ENCODE measurements at places on chromosomes 5 and 9.

DNA sequence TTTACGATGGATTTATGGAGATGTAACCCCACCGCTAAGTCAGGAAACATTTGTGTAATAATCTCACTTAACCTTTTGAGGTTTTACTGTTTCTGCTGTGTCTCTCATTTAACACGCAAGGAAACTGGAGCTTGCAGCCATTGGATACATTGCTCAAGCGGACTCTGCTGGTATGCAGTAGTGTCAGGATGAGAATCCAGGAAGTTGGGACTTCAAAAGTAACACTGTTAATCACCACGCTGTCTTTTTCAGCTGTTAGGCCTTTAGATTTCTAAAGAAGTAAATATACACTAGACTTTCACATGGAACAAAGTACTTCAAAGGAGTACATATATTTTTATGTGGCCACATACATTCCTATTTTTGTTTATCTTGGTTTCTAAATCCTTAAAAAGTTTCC is 114.7 kb downstream of the LPAR1 start:
- no peak for DNase-seq

GRCh38 chr5:72847439-72847838 is 31.0 kb downstream of the TNPO1 start:
- no peak for DNase-seq

DNA sequence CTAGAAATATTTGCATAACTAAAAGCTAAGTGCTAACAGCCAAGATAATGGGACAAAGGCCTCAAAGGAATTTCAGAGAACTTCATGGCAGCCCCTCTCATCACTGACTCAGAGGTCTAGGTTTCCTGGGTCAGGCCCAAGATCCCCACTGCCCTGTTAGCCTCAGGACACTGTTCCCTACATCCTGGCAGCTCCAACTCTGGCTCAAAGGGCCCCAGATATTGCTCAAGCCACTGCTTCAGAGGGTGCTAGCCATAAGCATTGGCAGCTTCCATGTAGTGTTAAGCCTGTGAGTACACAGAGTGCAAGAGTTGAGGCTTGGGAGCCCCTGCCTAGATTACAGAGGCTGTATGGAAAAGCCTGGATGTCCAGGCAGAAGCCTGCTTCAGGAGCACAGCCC is 998.1 kb downstream of the TLE1 start:
- no peak for DNase-seq

DNA sequence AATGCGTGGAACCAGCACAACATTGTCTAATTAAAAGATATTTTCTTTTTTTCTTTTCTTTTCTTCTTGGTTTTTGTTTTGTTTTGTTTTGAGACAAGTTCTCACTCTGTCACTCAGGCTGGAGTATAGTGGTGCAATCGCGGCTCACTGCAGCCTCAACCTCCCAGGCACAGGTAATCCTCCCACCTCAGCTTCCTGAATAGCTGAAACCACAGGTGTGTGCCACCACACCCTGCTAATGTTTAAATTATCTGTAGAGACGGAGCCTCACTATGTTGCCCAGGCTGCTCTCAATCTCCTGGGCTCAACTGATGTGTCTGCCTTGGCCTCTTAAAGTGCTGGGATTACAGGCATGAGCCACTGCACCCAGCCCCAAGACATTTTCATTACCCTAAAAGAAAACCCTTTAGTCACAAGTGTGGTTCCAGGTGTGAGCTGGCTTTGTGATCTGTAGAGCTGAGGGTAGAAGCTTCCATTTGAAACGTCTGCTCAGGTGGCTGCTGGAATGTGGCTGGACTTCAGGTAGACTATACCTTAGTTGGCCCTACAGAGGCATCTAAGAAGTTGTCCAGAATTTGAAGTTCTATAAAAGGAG is 19.1 kb upstream of the NEK6 start:
- DNase-seq: no peak

GRCh38 chr5:177222269-177222668 is 81.2 kb downstream of the RAB24 start:
- DNase-seq: no peak

- DNase-seq: no peak
Observed at GRCh38 chr5:132979367-132979940, 16.0 kb upstream of the AFF4 start.

DNA sequence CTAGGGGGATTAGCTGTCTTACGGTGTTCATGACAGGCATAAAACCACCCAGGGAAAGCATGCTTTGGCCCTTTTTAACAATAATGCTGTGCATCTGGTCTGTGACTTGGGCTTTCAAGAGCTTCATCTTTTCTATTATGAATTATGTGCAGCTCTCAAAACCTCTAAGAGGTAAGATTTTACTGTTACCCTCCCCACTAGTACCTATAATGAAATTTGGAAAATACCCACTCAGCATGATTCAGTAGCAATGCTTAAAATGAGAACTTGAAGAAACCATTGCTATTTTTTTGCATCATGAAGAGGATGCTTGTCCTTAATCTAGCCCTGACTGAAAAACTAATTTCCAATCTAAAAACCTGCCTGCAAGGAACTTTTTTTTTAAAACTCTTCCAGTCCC is 5.8 kb upstream of the LHFPL2 start:
- DNase-seq: no peak

DNA sequence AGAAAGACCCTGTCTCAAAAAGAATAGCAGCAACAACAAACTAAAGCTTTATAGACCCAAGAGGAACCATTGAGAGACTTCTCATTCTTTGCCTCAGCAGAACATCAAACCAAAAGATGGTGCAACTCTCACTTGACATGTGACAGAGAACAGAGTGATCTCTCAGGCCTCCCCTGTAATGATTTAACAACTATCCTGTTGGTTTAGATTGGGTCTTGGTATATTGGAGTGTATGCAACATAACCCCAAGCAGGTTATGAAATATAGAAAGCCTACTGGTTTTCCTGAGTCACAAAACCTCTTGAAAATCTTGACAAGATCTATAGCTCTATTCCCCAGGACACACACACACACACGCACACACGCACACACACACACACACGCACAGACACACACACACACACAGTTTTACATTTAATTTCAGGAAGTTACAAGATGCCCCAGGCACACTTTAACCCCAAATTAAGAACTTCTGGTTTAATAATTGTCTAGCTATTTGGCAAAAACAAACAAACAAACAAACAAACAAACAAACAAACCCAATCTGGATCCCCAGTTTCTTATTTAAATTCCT is 6.5 kb upstream of the FGF1 start:
- no peak for DNase-seq

DNA sequence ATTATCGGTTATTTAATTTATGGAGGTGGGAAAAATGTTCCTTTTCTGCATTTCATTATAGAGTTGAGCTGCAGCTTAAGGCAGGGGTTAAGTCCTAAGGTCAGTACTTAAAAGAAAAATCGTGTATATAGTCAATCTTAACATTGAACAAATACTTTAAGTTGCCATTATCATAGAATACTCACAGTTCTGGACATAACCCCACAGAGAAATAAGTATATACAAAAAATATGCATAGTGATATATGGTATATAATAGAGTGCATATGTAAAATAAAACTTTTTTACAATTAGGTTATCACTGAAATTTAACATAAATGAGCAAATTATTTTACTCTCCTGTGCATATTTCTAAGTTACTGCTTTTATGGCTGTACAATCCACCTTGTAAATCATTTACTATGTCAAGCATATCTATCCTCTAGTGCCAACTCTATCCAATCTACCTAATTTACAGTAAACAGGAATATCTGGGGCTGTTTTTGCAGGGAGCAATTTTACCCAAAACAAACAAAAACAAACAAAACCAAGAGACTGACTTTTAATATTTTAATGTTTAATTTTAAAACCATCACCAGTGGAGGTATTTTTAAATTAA is 28.8 kb downstream of the TTC39B start:
- DNase-seq: no peak

GRCh38 chr9:17204611-17205152 is 69.8 kb downstream of the CNTLN start:
- DNase-seq: no peak

GRCh38 chr9:37392272-37392671 is 30.2 kb upstream of the GRHPR start:
- no peak for DNase-seq

DNA sequence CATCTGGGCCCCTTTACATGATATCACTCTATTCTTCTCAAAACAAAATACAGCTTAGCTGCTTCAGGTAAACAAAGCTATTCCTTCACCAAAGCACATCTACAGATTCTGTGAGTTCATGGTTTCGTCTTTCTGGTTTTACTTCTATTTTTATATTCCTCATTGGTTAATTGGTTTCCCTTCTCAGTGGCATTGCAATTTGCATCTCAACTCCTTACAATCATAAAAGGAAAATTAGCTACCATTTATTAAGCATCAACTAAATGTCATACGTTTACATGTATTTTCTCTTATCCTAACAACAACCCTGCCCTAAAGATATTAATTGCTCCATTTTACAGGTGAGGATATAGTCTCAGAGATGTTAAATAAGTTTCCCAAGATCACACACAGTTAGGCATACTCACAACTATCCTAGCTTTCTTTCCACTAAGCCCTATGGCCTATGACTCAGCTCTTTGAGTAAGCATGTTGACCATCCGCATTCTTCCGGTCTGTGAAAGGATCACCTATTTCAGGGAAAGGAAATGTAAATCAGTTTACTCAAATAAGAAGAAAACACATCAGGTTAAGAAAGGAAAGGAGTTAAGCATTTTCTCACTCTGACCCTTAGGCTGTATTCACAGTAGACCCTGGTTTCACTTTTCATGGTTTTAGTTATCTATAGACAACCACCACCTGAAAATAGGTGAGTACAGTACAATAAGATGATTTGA is 146.1 kb downstream of the CAAP1 start:
- DNase-seq: no peak
